ENCODE measurements at places on chromosomes 13 and 19. TPM values are rescaled to one million over a fixed set of nuclear protein-coding genes. Genes with fewer than 3 reads are reported as not detected.

The TJP3 gene
- total RNA-seq = 0.19 TPM

The DPF1 gene
- total RNA-seq = 4.3 TPM

The N4BP2L1 gene
- total RNA-seq = 0.52 TPM

The SIGLEC10 gene
- total RNA-seq = not detected

The ERF gene
- total RNA-seq = 108 TPM

The PLK5 gene
- not detected for total RNA-seq

The ZNF468 gene
- 1.1 TPM for total RNA-seq

The GNG7 gene
- not detected for total RNA-seq

The TMEM238 gene
- total RNA-seq = 9.4 TPM

The S1PR5 gene
- 2.6 TPM for total RNA-seq

The PBX4 gene
- 1.4 TPM for total RNA-seq

The ZNF225 gene
- total RNA-seq = 2.1 TPM

The PGLYRP1 gene
- not detected for total RNA-seq

All from A549 treated with CpdA at 1 μM for 4 hours (cell line).